IMR-90 (cell line): ENCODE measurements at places on chromosomes 3 and 15. TPM values are rescaled to one million over a fixed set of nuclear protein-coding genes. Genes with fewer than 3 reads are reported as not detected.

DNA sequence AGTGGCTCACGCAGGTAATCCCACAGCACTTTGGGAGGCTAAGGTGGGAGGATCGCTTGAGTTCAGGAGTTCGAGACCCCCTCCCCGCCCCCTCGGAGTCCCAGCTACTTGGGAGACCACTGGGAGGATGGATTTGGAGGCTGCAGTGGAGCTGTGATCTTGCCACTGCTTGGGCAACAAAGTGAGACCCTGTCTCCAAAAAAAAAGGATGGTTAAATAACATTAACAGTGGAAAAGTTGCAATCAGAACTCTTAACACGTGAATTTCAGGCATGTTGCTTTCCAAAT, 1.4 kb upstream of the TMEM87A start:
- H3K36me3 ChIP-seq, result peaks cover 5% of the 10 kb centered on the region; the same call in 1 of the 2 replicates
- H3K4me1 ChIP-seq, result peaks cover 5% of the 10 kb centered on the region; the same call in 1 of the 2 replicates
- peak overlapping the region; percentile 90 for H3K27ac ChIP-seq
- no peak for DNase-seq
- no peaks in the 10 kb centered on the region for H3K27me3 ChIP-seq

- H3K4me3 ChIP-seq, result no peak overlapping the region
- DNase-seq, result peak; percentile 30
- no peaks in the 10 kb centered on the region for H3K27me3 ChIP-seq
- H3K27ac ChIP-seq, result no peak overlapping the region
- H3K4me1 ChIP-seq, result no peaks in the 10 kb centered on the region
These were observed 75.2 kb downstream of the NEO1 start for GRCh38 chr15:73127302-73127936.

- no peaks in the 10 kb centered on the region for H3K36me3 ChIP-seq
- no peaks in the 10 kb centered on the region for H3K27me3 ChIP-seq
- peak overlapping the region; percentile 36 for H3K27ac ChIP-seq
- H3K4me1 ChIP-seq, result peaks cover 31% of the 10 kb centered on the region
- DNase-seq, result no peak
These were observed 33.9 kb upstream of the MRPS22 start for GRCh38 chr3:139309880-139310279.

- DNase-seq, result no peak
- H3K4me3 ChIP-seq, result no peak overlapping the region
- H3K36me3 ChIP-seq, result no peaks in the 10 kb centered on the region
- H3K27me3 ChIP-seq, result no peaks in the 10 kb centered on the region
These were observed 283.9 kb upstream of the CTNNB1 start for GRCh38 chr3:40915346-40915865.

Gene DNAJA4
- under 0.01 and 0.18 TPM in 2 replicates for total RNA-seq

DNA sequence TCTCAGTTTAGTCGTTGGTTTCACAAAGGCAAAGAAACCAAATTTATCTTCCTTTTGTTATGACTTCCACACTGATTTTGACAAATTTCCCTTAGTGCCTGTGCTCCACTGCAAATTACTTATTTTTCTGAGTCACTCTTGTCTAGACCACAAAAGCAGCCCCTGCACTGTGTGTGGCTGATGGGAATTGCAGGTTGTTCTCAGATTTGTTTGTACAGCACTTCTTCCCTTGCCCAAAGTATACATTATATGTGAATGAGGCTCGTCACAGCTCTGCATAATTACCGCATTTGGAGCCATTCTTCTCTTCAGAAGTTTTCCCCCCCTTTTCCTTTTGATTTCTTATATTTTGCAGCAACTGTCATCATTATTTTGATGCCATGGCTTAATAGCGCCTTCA, 354.2 kb upstream of the IL12A start:
- H3K4me3 ChIP-seq, result no peak overlapping the region
- no peaks in the 10 kb centered on the region for H3K36me3 ChIP-seq
- H3K27ac ChIP-seq, result no peak overlapping the region

Gene SEMA6D
- 17.4 and 18.3 TPM in 2 replicates for total RNA-seq

GRCh38 chr3:11591391-11592282, 52.1 kb downstream of the VGLL4 start:
- H3K27me3 ChIP-seq, result no peaks in the 10 kb centered on the region
- peaks cover 45% of the 10 kb centered on the region for H3K4me1 ChIP-seq
- no peak overlapping the region for H3K4me3 ChIP-seq
- peak; percentile 87 for DNase-seq
- peak overlapping the region; percentile 92 for H3K27ac ChIP-seq
- peaks cover 21% of the 10 kb centered on the region for H3K36me3 ChIP-seq

GRCh38 chr3:20104167-20104661, 64.0 kb downstream of the KAT2B start:
- no peaks in the 10 kb centered on the region for H3K27me3 ChIP-seq
- no peak overlapping the region for H3K4me3 ChIP-seq
- H3K27ac ChIP-seq, result no peak overlapping the region
- peaks cover 2% of the 10 kb centered on the region; the same call in 1 of the 2 replicates for H3K4me1 ChIP-seq
- DNase-seq, result no peak
- H3K36me3 ChIP-seq, result no peaks in the 10 kb centered on the region

Gene FBXL22
- 0.28 and 0.36 TPM in 2 replicates for total RNA-seq

DNA sequence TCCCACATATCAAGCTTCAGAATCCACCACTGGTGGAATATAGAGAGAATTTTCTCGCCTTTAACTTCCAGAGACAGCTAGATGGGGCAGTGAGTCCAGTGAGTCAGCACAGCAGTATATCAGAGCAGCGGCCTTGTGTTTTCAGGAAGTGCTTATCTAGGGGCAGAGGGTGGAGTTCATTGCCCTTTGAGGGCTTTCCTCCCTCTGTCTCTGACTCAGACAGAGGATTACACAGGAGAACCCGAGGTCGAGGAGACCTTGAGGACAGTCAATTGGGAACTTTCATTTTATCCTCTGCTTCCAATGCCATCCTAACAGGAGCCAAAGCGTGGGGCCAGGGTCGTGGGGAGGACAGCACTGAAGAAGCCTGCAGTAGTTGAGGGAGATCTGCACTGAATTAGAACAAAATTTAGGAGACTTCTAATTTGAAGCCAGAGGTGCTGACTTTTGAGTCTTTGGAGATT, 109.6 kb upstream of the UMPS start:
- no peak overlapping the region for H3K27ac ChIP-seq
- H3K4me1 ChIP-seq, result no peaks in the 10 kb centered on the region
- H3K36me3 ChIP-seq, result no peaks in the 10 kb centered on the region

- peaks cover 5% of the 10 kb centered on the region for H3K27me3 ChIP-seq
- no peak overlapping the region for H3K4me3 ChIP-seq
- DNase-seq, result no peak
- no peaks in the 10 kb centered on the region for H3K4me1 ChIP-seq
These were observed 14.2 kb downstream of the TERC start for GRCh38 chr3:169750665-169751064.

- no peak overlapping the region for H3K27ac ChIP-seq
- no peak overlapping the region for H3K4me3 ChIP-seq
- no peaks in the 10 kb centered on the region for H3K36me3 ChIP-seq
- no peaks in the 10 kb centered on the region; the same call in 1 of the 2 replicates for H3K4me1 ChIP-seq
These were observed 418.0 kb downstream of the PLCL2 start for GRCh38 chr3:17302774-17303173.

DNA sequence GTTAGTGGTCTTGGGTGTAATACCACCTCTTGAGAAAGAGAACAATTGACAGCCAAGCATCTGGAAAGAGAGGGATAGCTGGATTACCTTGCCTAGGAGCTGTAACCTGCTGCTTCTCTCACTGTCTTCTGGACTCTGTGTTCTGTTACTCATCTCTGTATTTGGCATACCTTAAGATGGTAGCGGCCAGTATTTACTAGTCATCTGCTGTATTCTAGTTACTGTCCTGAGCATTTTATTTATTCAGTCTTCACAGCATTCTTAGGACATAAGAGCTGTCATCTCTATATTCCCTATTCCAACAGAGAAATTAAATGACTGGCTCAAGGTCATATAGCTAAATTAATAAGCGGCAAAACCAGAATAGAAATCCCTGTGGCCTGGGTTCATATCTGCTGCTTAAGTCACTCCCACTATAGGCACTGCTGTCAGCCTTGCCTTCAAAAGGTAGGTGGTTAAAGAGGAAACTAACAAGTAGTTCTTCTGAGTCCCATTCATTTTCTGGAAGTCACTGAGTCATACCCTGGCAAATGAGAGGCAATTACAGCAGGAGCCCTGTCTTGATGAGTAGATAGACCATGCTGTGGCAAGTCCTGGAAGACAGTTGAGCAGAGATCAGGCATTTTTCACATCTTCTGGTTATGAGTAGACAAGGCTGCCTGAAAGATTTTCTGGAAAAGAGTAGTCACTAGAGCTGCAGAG, 68.2 kb downstream of the RAB7A start:
- H3K4me1 ChIP-seq, result peaks cover 6% of the 10 kb centered on the region
- no peak overlapping the region for H3K27ac ChIP-seq
- peaks cover 22% of the 10 kb centered on the region for H3K36me3 ChIP-seq
- H3K27me3 ChIP-seq, result no peaks in the 10 kb centered on the region

DNA sequence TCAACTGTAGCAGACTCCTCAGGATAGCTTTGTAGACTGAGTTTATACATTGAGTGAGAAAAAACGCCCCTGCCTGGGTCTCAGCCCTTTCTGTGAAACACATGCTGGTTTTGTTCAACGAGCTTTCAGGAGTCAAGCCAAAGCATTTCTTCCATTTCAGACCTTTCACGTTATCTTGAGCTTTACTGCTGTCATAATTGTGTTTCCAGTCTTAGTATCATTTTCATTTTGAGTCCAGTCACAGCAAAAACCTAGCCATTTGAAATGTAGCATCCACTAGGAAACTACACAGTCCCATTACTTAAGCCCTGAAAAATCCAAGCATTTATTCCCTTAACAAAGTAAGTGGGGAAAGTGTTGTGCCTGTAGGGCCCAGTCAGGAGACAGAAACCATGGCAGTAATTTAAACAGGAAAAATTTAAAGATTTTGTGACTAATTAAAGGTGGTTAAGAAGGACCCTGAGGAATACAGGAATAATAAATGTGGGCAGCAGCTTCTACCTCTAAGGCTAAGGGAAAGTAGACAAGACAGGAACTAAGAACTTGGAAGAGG, 110.1 kb upstream of the ABHD17C start:
- H3K27me3 ChIP-seq, result no peaks in the 10 kb centered on the region
- H3K36me3 ChIP-seq, result peaks cover 39% of the 10 kb centered on the region
- no peak overlapping the region for H3K27ac ChIP-seq

Gene REC114
- total RNA-seq, result not detected in 2 replicates

GRCh38 chr3:101836652-101837598, 12.4 kb upstream of the NFKBIZ start:
- DNase-seq, result peak; percentile 93
- no peaks in the 10 kb centered on the region for H3K27me3 ChIP-seq
- H3K4me3 ChIP-seq, result no peak overlapping the region
- no peaks in the 10 kb centered on the region; the same call in 1 of the 2 replicates for H3K4me1 ChIP-seq

GRCh38 chr15:73792415-73792814, 39.3 kb upstream of the INSYN1 start:
- peaks cover 57% of the 10 kb centered on the region for H3K27me3 ChIP-seq
- no peaks in the 10 kb centered on the region for H3K4me1 ChIP-seq
- no peak overlapping the region for H3K4me3 ChIP-seq
- no peaks in the 10 kb centered on the region for H3K36me3 ChIP-seq
- DNase-seq, result no peak
- no peak overlapping the region for H3K27ac ChIP-seq

Gene CHST13
- not detected in 2 replicates for total RNA-seq

DNA sequence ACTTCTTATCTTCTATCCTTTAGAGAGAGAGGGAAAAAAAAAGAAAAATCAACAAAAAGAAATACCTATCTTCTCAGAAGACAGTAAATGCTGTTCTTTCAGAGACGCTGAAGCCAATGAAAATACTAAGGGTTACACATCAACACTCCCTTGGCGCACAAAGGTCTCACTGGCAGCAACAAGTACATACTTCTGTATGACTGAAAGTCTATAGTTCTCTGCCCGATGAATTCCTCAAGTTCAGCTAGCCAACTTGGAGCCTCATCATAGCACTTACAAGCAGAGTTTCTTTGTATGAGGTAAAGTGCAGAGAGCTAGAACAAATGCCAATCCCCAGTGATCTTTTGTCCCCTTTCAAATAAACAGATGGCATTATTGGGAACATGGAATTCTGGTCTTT, 62.7 kb downstream of the CPNE4 start:
- H3K4me1 ChIP-seq, result no peaks in the 10 kb centered on the region
- no peak overlapping the region for H3K4me3 ChIP-seq
- H3K36me3 ChIP-seq, result no peaks in the 10 kb centered on the region
- no peak overlapping the region for H3K27ac ChIP-seq
- no peaks in the 10 kb centered on the region for H3K27me3 ChIP-seq
- DNase-seq, result no peak

Gene IL5RA
- total RNA-seq, result not detected in 2 replicates

DNA sequence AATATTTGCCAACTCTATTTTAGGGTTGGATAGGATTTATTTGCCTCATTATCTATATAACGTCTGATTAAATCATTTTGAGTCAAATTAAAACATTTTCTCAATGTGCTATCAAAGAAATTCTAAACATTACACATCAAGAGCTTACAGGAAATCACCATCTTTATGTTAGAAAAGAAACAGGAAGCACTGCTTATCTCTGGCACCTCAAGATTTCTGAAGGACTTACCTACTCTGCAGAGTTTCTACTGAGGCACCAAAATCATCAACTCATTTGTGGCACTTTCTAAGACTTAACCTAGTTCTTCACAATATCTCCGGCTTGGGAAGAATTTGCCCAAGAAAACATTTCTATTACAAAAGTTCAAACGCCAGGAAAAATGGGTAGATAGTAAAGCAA, 181.3 kb upstream of the EOMES start:
- H3K4me3 ChIP-seq, result no peak overlapping the region
- no peaks in the 10 kb centered on the region for H3K27me3 ChIP-seq
- no peak overlapping the region for H3K27ac ChIP-seq

Gene MOBP
- total RNA-seq, result not detected in 2 replicates

DNA sequence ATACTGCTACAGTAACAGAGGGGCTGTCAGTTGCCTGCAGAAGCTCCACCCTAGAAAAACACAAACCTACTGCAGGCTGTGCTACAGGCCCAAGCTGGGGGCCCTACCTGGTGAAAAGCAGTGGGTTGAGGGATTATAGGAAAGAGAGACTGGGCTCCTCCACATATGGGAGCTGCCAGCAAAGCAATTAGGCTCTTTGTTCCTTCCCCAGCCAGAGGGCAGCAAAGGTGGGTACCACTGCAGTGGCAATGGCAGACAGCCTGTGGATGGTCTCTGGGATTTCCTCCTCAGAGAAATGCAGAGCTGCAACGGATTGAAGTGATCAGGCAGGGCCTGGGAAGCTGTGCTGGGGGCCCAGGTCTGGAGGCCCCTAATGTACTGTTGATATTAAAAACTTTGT, 19.1 kb upstream of the DNAAF4 start:
- no peak overlapping the region for H3K4me3 ChIP-seq
- peaks cover 6% of the 10 kb centered on the region; the same call in 1 of the 2 replicates for H3K27me3 ChIP-seq
- no peaks in the 10 kb centered on the region for H3K36me3 ChIP-seq
- no peak overlapping the region for H3K27ac ChIP-seq
- H3K4me1 ChIP-seq, result peaks cover 2% of the 10 kb centered on the region

Gene SLC7A14
- total RNA-seq, result 6.7 and 6.8 TPM in 2 replicates

DNA sequence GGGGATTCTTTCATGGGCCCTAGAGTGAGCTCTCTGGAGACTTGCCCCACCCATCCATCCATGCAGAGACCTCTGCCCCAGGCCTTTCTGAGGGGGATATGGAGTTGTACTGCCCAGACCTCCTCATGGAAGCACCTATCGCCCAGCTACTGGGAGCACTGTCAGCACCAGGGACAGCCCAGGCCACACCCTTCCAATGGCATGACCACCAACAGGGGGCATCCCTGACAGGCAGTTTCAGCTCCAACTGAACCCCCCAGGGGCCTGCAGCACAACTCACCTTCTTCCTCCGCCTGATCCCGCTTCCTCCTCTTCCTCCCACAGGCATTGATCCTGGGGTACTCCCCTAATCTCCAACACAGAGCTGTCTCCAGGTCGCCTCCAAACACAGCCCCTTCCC, 21.8 kb downstream of the MRPS11 start:
- H3K4me1 ChIP-seq, result no peaks in the 10 kb centered on the region
- no peaks in the 10 kb centered on the region for H3K36me3 ChIP-seq
- no peak for DNase-seq
- no peaks in the 10 kb centered on the region for H3K27me3 ChIP-seq

- peak; percentile 80 for DNase-seq
- H3K27me3 ChIP-seq, result no peaks in the 10 kb centered on the region
- no peak overlapping the region for H3K4me3 ChIP-seq
- H3K36me3 ChIP-seq, result no peaks in the 10 kb centered on the region; the same call in 1 of the 2 replicates
- H3K4me1 ChIP-seq, result peaks cover 17% of the 10 kb centered on the region; the same call in 1 of the 2 replicates
These were observed 481.5 kb downstream of the LPP start for GRCh38 chr3:188635258-188636042.
